ENCODE measurements at places on chromosomes 5 and 9.

DNA sequence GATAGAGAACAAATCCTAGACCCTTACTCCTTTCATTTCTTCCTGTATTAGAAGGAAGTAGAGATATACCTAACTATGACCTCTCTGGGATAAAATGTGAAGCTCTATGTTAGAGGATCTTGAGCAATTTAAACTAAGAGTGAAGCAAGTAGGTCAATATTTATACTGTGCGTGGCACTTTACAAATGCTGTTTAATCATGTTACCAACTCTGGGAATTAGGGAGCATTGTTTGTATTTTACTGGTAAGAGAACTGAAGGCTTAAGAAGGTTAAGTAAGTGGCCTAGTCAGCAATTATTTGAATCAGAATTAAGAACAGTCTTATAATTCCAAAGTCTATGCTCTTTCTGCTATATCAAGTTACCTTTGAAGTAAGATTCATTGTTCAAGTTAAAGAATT, 12.0 kb downstream of the TNC start:
- no peak for DNase-seq

GRCh38 chr9:4774209-4774608, 18.5 kb upstream of the RCL1 start:
- peak; percentile 32 for DNase-seq

DNA sequence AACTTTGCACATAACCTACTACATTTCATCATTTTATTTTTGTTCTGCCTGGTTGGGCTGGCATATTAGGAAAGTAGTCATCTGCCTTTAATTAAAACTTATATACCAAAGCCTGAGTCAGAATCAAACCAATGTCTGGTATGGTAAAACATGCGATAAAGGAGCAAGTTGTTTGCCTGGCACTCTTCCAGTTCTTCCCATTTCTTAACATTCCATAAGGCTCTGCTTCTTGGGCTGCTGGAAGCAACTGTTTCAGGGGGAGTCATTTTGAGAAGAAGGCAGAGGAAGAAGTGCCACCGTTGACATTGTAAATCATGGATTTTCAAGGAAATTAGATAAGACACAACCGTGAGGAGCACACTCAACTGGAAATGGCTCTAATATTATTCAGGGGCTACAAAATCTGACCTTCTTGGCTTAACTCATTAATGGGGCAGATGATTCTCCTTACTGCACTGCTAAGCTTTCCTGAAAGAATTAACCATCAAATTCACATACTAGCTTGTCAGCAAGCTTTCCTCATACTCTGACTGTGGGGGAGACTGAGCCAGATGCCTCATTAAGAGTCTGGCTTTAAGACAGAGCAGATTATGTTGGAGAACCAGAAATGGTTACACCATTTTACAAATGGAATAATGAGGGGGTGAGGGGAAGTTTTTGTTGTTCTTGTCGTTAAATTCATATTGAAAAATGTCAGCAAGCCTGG, 391.0 kb downstream of the TMEM232 start:
- no peak for DNase-seq

DNA sequence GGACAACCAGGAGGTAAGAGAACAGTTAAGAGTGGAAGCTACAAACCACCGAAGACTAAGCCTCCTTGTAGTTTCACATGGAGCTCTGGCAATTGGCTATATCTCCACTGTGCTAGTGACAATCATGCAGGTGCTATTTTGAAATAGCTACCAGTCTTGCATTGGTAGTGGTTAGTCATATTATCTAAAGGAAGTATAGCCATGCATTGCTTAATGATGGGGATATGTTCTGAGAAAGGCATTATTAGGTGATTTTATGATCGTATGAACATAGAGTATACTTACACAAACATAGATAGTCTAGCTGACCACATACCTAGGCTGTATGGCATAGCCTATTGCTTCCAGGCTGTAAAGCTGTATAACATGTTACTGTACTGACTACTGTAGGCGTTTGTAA, 28.4 kb downstream of the HSDL2 start:
- no peak for DNase-seq
